Effector CD4-positive, alpha-beta T cell (primary cell): ENCODE measurements at places on chromosomes 7 and 10.

DNA sequence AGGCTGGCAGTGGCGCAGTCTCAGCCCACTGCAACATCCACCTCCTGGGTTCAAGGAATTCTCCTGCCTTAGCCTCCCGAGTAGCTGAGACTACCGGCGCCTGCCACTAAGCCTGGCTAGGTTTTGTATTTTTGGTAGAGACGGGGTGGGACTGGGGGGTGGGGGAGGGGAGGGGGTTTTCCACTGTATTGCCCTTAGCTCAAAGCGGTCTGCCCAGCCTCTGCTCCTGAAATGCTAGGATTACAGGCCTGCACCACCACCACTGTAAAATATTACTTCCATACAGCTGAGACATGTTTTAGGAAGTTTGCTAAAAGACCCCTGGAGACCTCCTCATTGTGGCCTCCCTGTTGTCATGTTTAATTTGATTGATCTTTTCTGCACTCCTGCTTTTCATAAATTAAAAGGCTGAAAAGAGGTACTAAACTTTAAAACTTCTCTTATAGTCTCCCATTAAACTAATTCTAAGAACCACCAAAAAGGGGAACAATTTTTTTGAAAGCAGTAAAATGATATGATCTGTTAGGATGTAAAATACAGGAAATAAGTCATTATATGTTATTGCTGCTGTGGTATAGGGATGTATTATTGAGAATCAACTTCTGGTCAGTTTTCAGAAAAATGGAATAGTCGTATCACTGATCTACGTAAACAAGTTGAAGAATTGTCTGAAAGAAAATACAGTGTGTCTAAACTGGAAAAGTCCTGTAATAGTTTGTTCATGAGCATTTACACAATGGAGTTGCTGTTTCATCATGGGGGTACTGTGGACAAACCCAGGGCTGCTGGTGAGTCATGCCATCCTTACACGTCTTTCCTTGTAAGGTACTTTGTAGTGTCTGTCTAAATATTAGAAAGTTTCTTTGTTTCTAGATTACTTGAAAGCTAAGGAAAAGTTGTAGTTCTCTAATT is 72.9 kb upstream of the TMEM248 start:
- DNase-seq: no peak

GRCh38 chr7:129118976-129119375 is 25.5 kb upstream of the TSPAN33 start:
- no peak for DNase-seq

GRCh38 chr7:136030867-136031318 is 53.7 kb upstream of the MTPN start:
- DNase-seq: no peak

- DNase-seq: no peak
These were observed 88.4 kb downstream of the DIP2C start for GRCh38 chr10:600876-601659.

- no peak for DNase-seq
These were observed 14.2 kb downstream of the AHR start for GRCh38 chr7:17312641-17313040.

DNA sequence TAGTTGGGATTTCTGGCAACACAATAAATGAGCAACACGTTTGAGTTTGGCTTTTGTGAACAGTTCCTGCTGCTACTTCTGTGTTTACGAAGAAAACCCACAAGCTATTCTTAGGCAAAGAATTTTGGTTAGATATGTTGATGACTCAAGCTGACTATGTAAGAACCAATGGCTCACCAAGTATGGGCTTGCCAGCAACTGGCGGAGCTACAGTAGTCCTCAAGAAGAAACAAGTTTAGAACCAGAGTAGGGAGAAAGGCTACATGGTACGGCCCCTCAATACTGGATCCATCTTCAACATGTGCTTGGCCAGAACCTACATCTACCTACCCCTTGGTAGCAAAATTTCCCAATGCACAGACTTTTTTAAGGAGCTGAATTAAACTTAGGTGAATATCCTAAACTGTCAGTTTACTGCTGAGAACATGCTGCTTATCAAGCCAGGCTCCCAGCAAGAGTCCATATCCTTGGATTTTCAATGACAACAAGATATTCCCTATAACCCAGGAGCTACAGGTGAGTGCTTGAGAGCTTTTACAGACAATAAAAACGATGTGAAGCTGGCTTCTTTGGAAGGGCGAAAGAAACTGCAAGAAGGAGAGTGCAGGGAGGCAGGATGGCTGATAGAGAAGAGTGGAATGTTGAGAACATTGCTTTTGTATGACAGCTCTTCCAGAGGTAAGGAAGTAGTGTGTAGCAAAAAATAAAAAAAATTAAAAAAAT is 74.3 kb upstream of the ASAH2 start:
- no peak for DNase-seq

GRCh38 chr10:72321248-72322029 is 33.3 kb downstream of the DNAJB12 start:
- DNase-seq: no peak

GRCh38 chr7:157352516-157352915 is 15.7 kb downstream of the DNAJB6 start:
- no peak for DNase-seq

DNA sequence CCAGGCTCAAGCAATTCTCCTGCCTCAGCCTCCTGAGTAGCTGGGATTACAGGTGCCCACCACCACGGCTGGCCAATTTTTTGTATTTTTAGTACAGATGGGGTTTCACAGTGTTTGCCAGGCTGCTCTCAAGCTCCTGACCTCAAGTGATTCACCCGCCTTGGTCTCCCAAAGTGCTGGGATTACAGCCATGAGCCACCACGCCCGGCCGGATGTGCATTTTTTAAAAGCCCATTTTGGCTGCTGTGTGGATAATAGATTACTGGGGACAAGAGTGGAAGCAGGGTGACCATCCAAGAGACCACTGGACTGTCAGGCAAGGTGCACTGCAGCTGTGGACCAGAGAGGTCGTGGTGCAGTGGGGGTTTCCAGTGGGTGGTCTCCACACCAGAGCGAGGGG is 21.4 kb downstream of the HKDC1 start:
- no peak for DNase-seq

- peak; percentile 98 for DNase-seq
These were observed at the start of gene SRRT for GRCh38 chr7:100874577-100875355. SRRT (plus strand) TSS chr7:100875103; CDS start chr7:100875591, 488 bp downstream.

DNA sequence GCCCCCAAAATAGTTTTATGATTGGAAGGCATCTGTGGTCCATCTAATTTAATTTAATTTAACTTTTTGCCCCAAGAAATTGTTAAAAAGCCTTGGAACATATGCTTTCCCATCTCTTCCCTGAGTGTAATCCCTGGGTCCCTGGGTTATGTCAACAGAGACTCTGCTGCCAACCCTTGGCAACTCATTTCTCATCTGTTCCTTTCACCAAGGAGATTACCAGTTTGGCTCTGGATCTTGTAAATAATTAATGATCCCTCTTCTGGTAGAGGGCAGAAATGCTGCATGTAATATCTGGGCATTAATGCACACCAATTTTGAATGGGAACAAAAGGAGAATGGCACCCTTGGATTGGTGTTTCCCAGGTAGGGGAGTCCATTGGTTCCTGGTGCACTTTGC is 514.2 kb downstream of the CCSER2 start:
- no peak for DNase-seq

DNA sequence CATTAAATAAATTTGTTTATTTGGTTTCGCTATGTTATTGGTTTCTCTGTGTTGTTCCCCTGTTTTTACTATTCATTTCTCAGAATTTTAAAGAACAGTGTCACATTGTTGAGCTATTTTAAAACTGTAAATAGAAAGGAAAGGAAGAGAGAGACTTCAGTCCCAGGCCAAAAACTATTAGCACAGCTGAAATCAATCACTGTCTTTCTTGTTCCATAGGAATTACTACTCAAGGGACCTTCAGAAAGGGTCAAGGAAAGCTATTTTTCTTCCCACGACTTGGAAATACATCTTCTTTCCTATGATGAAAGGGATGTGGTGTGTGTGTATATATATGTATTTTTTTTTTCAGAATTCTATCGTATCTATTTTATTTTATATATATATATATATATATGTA is 29.0 kb upstream of the GNAT3 start:
- DNase-seq: no peak

DNA sequence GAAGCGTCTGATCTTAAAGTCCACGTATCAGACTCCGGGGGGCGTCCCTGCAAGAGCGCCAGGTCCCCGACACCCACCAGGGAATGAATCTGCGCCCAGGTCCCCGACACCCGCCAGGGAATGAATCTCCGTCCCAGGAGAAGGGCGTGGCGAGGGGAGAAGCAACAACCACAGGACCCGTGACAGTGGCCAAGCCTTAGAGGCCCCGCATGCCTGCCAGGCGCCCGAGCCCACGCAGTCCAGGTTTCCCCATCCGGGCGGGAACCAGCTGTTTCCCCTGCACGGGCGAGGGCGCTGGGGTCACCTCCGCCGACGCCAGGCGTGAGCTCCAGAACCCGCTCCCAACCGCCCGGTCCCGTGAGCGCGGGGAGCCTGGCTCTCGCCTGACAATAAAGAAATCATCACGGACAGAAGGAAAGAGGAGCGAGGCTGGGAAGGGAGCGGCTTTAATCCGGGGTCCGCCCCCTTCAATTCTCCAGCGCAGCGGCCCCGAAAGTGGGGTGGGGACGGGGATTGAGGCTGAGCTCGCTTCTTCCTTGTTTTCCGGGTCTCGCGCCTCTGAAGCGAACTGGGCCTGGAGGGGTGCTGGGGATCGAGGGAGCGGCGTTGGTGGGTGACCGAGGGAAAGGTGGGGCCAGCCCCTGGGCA is 29.0 kb upstream of the BMS1 start:
- no peak for DNase-seq

- DNase-seq: no peak
These were observed 115.5 kb downstream of the FAM53B start for GRCh38 chr10:124628676-124629021.

- DNase-seq: no peak
These were observed 41.5 kb upstream of the GATA3 start for GRCh38 chr10:8013006-8013405.

- no peak for DNase-seq
These were observed 94.1 kb upstream of the FAM133B start for GRCh38 chr7:92684274-92684673.

- no peak for DNase-seq
These were observed 64.0 kb downstream of the MAD1L1 start for GRCh38 chr7:2168615-2169311.

DNA sequence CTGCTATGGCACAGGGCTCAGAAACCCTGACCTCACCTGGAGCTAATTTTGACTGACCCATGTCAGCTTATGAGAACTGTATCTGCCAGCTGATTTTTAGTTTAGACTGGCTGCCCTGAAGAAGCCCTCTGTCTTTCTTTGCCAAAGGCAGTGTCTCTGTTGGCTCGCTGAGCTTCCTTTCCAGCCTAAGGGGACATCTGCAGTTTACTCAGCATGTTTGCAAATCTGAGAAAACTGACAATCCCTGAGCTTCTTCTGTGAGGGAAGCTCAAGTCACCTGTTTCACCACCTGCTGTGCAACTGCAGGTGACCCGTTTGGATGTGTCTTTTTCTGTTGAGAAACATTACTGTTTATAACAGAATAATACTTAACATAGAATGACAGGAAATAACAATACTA is 46.0 kb downstream of the PRKAR2B start:
- DNase-seq: no peak

- DNase-seq: no peak
These were observed 47.7 kb downstream of the GNAT3 start for GRCh38 chr7:80464211-80464610.

DNA sequence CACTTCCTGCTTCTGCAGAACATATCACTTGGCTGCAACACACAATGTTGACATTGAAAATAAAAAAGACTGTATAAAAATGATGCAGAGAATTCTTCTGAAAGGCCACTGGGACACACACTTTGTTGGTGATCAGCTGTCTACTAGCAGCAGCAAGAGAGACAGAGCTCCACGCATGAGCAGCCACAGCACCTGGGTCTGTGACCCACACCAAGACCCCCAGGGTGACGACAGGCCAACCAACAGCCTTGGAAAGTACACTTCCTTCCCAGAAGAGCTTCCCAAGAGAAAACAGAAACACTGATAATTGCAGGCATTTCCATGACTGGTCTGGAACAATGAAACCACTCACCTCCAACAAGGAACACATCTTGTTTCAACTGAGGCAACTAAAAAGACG is 239.0 kb downstream of the DIP2C start:
- no peak for DNase-seq

DNA sequence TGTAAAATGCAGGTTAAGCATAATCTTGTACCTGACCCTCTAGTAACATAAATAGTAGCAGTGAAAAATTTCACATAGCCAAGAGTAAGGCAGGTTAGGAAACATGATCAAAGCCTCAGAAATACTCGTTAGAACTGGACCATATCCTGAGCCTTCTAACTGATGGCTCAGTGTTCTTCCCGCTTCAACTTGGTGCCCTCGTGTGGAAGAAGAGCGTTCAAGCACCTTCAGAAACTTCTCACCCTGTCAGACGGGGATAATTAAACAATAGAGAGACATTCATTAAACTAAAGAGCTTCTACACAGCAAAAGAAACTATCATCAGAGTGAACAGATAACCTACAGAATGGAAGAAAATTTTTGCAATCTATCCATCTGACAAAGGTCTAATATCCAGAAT is 124.5 kb downstream of the MYOF start:
- no peak for DNase-seq

DNA sequence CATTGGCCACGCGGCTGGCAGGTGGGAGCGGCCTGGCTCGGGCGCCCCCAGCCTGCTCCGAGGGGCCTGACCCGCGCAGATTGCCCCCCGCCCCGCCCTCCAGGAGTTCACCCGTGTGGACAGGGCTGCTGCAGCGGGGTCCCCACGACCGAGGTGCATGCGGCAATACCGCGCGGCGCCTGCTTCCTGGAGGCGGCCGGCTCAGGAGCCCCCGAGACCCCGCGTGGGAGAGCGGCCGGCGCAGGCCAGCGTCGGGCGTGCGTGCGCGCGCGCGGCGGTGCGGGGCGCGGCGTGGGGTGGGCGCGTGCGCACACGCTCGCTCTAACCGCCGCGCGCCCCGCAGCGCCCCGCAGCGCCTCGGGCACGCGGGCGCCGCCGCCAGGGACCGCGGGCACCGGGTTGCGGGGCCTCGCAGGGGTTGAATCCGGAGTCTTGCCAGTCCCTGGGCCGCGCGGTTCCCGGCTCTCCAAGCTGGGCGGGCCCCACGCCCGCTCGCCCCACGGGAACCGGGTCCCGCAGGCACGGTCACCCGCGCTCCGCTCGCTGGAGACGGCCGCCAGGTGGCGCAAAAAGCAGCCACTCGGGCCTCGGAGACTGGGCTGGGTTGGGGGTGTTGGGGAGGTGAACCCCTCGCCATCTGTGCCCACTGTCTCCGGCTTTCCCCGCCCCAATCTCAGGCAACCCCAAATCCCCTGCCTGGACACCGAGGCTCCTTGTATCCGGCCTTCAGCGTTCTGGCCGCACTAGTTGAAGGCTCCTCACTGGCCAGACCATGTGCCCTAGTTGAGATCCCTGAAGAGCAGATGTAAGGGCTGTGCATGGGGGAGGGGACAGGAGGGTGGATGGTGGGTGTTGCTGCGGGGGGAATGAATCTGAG is 1.3 kb upstream of the ACHE start:
- DNase-seq: peak; percentile 65
